ENCODE measurements at places on chromosomes 5 and 9. TPM values are rescaled to one million over a fixed set of nuclear protein-coding genes. Genes with fewer than 3 reads are reported as not detected.

SLC36A2 gene
- not detected for total RNA-seq

- DNase-seq = peak; percentile 94
Observed at GRCh38 chr5:150642567-150642927, 2.1 kb downstream of the SYNPO start.

DNA sequence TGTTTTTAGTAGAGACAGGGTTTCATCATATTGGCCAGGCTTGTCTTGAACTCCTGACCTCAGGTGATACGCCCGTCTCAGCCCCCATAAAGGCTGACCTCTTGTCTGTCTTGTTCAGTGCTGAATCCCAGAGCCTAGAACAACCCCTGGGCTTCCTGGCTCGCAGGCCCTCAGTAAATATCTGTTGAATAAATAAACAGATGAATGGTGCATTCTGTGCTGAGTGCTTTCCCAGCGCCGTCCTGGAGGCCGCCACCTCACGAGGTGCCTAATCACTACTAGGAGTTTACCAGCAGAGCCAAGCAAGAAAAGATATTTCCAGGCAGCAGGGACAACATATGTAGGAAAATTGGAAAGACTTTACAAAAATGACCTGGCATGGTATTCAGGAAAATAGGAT lies 88.5 kb downstream of the SNX24 start:
- no peak for DNase-seq

FAM221B gene
- 0.29 TPM for total RNA-seq

DNA sequence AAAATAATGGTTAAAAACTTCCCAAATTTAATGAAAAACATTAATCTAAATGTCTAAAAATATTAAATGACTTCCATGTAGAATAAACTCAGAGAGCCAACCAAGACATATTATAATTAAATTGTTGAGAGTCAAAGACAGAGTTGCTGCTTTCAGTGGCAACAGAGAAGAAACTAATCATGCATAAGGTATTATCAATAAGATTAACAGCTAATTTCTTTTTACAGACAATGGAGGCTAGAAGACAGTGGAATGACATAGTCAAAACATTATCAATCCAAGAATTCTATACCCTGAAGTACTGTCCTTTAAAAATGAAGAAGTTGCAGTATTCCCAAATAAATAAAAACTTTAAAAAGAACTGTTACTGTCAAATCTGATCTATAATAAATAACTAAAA lies 268.7 kb downstream of the IRX2 start:
- DNase-seq = no peak

NMUR2 gene
- not detected for total RNA-seq

LCN1 gene
- total RNA-seq = not detected

- no peak for DNase-seq
Observed at GRCh38 chr5:75716715-75717081, 539 bp downstream of the POC5 start.

DNA sequence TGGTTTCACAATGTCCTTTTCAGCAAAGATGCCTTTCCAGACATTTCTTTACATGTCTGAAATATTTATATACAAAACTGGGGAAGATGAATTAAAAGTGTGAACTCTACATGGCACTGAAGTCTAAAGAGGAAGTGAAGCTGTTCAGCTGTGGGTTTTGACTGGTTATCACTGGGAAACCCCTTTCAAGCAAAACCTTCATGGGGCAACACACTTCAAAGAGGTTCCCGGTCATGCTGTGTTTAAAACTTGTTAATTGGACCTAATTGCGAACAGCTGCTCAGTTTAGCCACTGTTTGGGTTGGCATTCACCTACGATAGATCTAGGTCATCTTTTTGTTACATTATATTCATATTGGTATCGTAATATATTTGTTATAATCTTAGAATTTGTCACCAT lies 20.0 kb upstream of the GDNF start:
- no peak for DNase-seq

SPINK4 gene
- not detected for total RNA-seq

GRCh38 chr5:644509-644908 lies 32.4 kb downstream of the CEP72 start:
- no peak for DNase-seq

ABCA2 gene
- total RNA-seq = 25.9 TPM

- peak; percentile 51 for DNase-seq
Observed at GRCh38 chr9:1604942-1605560, 410.1 kb upstream of the SMARCA2 start.

DNA sequence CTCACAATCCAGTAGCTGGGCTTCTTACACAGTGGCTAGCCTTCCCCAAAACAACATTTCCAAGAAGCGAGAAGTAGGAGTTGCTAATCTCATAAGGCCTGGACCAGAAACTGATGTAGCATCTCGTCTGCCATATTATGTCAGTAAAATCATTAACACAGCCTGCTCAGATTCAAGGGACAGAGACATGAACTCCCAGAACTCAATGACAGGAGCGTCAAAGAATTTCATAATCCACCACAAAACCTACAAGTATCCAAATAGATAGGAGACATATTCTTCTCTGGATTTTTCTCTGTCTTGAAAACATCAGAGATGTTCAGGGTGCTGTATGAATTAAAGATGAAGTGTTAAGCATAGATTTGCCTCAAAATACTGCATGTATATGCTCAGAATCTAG lies 457.6 kb upstream of the ACTBL2 start:
- no peak for DNase-seq

DNA sequence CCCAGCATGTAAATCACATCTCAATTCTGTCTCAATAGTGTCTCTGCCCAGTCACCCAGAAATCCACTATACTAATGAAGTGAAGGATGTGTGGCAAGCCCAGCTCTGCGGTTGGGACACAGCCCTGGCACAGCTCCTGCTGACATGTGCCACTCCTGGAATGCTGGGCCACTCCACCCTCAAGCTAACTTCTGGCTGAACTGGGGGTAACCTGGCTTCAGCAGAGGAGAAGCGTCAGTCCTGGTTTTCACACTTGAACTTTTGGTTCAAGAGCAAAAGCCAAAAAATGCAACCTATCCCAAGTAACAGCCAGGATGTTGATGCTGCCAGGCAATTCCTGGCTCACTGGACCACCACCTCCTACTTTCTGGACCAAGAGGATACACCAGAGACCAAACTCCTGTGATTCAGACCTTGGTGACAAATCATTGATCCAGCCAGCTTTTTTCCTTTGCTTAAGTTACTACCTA lies 86.4 kb downstream of the ARRDC3 start:
- no peak for DNase-seq

DNA sequence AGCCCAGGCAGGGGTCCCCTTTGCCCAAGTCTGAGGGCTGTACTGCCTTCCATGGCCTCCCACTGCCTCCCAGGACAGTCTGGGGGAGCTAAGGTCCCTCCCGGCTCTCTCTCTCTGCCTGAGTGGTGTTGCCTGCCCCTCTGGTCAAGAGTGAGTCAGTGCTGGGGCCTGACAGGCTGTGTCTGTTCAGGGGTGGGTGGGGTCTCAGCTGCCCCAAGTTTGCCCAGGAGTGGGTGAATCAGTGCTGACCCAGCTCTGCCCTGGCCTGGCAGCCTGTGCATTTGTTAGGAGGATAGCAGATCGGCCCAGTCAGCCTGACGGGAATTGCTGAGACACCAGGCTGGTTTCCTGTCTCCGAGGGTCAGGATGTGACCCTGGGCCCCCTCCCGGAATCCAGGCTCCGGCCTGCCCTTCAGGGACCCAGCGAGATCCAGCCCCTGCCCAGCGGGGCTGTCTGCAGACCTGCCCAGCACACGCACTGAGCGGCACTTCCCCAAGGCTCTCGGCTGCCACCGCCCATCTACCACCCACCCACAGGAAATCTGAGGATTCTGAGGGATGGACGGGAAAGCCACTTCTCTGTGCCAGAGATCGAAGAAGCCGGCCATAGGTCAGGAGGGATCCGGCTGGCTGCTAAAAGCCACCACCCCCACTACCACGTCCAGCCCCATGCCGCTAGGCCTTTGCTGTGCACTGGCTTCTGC lies 15.9 kb downstream of the ENG start:
- peak; percentile 69 for DNase-seq

DNA sequence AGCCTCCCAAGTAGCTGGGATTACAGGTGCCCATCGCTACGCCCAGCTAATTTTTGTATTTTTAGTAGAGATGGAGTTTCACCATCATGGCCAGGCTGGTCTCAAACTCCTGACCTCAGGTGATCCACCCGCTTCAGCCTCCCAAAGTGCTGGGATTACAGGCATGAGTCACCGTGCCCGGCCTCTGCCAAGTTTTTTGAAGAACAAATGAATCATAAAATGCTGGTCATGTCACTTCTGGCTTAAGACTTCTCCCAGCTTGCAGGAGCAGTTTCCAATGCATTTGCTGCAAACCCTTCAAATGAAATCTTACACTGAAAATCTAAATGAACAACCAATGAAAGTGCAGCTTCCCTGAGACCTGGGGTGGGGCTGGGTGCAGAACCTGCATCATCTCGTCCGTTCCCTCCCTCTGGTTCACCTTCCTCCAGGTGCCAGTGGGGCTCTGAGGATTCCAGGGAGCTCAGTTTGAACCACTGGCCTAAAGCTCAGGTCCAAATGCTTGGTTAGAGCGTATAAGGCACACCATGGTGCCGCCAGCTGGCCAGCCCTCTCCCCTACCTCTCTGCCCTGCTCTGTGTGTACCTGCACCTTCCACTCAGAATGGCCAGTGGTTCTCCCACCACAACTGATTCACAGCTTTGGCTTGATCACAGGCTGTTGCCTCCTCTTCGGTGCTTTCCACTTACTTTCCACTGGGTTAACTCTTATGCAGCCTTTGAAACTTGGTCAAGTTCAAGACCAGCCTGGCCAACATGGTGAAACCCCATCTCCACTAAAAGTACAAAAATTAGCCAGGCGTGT lies 39.8 kb upstream of the FUBP3 start:
- DNase-seq = peak; percentile 77

PPWD1 gene
- total RNA-seq = 11.6 TPM

DNA sequence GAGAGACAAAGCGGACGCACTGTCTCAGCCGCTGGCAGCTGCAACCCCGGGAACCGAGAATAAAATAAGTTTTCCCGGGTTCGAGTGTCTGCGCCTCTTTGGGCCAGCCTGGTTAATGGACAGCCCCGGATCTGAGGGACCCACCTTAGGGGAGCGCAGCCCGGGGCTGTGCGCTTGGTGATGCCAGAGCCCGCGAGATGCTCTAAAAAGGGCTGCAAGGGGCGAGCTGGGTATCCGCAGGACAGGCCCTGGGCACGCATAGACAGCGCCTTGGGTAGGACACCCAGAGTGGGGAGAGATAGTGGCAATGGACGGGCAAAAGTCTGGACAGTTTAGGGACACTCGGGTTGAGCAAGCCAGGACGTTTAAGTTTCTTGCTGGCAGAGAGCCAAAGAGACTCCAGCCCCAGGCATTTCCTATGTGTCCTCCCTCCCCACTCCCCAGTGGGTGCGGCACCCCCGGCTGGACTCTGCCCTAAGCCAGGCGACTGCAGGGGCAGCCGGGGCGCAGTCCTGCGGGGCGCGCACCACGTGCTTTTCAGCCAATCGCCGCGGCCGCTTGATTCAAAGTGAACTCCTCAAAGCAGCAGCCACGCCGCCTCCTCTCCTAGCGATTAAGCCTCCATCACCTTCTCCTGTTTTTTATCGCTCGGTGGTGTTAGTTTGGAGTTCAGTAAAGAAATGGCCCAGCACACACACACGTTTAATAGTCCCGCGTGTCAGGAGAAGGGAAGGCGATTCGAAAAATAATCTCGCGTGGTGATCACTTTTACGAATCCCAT lies 616 bp upstream of the ENC1 start:
- DNase-seq = peak; percentile 89

GRCh38 chr9:135663857-135664256 lies 748 bp downstream of the LCN9 start:
- no peak for DNase-seq

ST8SIA4 gene
- 0.63 TPM for total RNA-seq

DNA sequence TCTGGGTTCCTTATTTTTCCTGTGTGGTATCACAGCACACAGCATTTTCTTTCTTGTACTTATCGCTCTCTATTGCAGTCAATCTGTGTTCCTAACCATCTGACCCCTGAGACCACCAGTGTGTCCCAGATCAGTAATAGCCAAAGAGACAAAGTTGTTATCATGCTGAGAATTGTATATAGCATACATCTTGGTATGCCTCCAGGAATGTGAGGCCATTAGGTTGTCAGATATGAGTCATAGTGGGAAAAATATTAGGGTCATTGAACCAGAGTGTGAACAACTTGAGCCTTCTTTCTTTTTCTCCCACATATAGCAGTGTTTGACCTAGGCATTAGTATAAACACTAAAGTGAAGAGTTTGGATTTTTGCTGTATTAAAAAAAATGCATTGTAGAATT lies 106.3 kb downstream of the NDUFAF2 start:
- peak; percentile 70 for DNase-seq

- no peak for DNase-seq
Observed at GRCh38 chr5:153626836-153627235, 136.4 kb downstream of the GRIA1 start.

GRCh38 chr9:134053401-134053871 lies 14.4 kb downstream of the BRD3 start:
- DNase-seq = no peak

DNA sequence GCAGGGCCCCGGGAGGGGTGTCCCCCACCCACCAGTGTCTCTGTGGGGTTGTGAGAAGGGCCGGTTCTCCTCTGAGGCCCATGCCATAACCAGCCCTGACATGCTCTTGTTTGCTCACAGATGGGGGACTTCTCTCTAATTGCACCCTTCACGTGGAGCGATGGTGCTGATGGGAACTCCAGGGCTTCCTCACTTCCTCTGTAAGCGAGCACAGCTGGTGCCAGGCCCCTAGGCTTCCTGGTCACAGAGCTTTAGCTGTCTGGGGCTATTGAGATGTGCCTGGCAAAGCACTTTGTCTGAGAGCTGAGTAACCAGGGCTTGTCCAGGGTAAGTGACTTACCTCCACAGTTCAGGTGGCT lies 36.4 kb downstream of the PHF2 start:
- no peak for DNase-seq

- DNase-seq = peak; percentile 57
Observed at GRCh38 chr9:137240318-137240840, 708 bp upstream of the TUBB4B start.

QRFP gene
- not detected for total RNA-seq

SHISAL2B gene
- not detected for total RNA-seq

APBA1 gene
- 0.07 TPM for total RNA-seq

DNA sequence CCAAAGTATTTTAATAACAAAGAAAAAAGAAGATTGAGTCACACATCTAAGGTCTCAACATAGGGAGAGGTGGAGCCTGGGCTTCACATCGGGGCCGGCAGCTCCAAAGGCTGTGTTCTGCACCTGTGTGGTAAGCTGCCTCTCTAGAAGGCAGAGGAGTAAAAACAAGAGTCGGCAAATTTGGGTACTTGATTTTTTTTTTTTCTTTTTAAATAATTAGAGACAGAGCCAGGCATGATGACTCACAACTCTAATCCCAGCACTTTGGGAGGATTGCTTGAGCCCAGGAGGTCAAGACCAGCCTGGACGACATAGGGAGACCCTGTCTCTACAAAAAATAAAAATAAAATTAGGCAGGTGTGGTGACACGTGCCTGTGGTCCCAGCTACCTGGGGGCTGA lies 4.7 kb downstream of the URM1 start:
- no peak for DNase-seq

Data from PC-3 (cell line).